NCI-H1092 (cell line): ENCODE measurements at places on chromosomes 6 and 20.

- no peak for DNase-seq
Measured at GRCh38 chr6:33075568-33076405, at the start of gene HLA-DPB1. Gene HLA-DPB1 (plus strand): TSS chr6:33075990. CDS start chr6:33076042, 52 bp downstream.

GRCh38 chr6:134323698-134324097, 5.8 kb upstream of the SGK1 start:
- no peak for DNase-seq

DNA sequence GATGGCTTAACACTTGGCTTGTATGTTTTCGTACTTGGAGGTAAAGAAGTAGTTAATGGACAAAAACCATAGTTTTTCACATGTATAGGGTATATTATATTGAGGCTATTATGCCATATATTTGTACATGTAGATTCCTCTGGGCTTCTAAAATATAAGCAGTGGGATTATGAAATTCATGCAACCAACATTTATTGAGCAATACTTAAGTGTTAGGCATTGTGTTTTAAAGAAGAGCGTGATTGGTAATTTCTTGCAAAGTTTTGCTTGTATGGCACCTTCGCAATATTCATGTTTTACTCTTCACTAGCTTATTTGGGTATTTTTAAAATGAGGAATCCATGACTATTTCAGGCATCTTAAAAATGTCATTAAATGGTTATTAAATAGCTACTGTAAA, 2.5 kb downstream of the TULP4 start:
- no peak for DNase-seq

DNA sequence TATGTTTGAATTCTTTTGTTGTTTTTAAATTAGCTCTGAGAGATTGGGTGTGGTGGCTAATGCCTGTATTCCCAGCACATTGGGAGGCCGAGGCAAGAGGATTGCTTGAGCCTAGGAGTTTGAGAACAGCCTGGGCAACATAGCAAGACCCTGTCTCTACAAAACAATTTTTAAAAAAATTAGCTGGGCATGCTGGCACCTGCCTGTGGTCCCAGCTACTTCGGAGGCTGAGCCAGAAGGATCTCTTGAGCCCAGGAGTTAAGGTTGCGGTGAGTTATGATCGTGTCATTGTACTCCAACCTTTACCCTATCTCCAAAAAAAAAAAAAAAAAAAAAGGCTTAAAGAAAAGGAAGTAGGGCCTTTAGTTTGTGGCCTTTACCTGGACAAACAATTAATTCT, 22.9 kb downstream of the DHX35 start:
- DNase-seq, result no peak

DNA sequence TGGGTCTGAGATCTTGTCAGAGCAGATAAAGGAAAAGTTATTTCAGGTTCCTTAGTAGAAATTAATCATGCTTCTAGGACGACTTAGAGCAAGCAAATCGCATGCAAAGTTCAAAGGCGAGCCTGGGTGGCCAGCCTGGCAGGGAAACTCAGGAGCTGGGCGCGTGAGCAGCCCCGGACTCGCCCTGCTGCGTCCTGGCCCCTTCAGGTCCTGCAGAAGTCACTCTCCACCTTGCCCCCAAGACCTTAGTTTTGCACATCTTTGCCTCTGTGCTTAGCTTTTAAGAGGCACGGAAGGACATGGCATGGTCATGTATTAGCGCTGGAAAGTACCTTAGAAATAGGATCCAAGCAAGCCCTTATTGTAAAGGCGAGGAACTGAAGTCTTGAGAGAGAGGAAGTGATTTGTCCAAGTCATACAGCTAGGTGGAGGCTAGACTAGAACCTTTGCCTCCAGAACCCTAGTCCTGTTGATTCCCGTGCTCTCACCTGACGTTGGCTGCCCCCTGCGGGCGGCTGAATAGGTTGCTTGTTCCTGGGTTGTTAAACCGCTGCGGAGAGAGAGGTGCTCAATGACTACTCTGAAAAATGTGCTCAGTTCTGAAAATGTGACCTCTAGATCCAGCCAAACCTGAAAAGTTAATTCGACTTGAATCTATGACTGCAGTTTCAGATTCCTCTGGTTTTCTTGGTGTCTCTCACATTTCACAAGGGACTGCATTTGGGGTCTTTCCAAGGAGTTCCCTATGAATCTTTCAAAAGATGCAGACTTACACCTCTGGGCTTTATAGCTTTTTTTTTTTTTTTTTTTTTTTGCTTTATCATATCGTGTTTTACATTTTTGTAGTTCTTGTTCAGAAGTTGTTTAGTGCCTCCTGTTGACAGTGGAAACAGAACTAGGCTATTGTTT, 2.7 kb downstream of the MYB start:
- DNase-seq, result no peak

DNA sequence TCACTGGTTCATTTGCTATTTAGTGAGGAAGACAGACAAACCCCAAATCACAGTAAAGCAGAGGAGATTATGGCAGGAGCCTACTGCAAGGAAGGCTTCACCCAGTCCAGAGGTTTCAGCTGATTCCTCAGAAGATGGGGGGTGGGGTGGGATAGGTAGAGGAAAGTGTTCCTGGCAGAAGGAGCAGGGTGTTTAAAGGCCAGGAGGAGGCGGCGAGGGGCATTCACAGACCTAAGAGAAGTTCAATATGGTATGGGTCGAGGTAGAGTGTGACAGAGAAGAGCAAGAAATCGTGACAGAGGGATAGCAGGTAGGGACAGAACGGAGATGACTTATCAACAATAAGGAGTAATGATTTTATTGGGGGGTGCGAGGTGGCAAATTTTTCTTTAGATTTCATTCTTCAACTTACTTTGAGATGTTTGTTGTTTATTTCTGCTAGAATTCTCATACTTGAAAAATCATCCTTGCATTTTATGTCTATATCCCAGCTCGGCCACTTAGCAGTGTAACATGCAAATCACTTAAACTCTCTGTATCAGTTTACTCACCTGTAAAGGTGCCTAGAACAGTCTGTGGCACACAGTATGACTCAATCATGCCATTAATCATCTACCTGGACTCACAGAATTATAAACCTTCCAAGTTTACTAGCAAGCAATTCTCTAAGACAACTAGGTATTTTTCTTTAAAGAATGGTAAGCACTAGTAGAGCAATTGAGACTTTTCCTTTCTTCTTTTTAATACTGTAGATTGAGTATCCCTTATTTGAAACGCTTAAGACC, 176.7 kb downstream of the REV3L start:
- DNase-seq, result no peak

- DNase-seq, result no peak
Measured at GRCh38 chr6:81744131-81744530, 8.3 kb downstream of the TENT5A start.

DNA sequence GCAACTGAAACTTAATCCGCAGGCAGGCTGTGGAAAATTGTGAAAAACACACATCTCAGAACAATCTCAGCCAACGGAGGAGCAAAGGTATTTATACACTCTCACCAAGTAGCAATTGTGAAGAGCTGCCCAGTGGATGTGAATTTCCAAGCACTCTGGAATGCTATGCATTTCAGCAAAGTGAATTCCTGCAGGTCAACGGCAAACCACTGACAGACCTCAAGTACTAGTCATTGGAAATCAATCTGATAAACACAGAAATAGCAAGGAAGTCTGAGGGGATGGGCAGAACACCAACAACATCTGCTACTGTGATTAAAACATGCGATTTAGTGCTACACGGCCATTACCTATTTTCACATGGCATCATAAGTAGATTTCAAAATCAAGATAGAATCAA, 429.1 kb downstream of the HTR1B start:
- no peak for DNase-seq

GRCh38 chr6:36122495-36123269, 7.6 kb upstream of the MAPK13 start:
- no peak for DNase-seq

GRCh38 chr20:19858466-19859371, 100.7 kb downstream of the RIN2 start:
- no peak for DNase-seq

- no peak for DNase-seq
Measured at GRCh38 chr20:38165966-38166702, 1.1 kb upstream of the TGM2 start.
